ENCODE measurements at places on chromosomes 5 and 9. TPM values are rescaled to one million over a fixed set of nuclear protein-coding genes. Genes with fewer than 3 reads are reported as not detected.

DNA sequence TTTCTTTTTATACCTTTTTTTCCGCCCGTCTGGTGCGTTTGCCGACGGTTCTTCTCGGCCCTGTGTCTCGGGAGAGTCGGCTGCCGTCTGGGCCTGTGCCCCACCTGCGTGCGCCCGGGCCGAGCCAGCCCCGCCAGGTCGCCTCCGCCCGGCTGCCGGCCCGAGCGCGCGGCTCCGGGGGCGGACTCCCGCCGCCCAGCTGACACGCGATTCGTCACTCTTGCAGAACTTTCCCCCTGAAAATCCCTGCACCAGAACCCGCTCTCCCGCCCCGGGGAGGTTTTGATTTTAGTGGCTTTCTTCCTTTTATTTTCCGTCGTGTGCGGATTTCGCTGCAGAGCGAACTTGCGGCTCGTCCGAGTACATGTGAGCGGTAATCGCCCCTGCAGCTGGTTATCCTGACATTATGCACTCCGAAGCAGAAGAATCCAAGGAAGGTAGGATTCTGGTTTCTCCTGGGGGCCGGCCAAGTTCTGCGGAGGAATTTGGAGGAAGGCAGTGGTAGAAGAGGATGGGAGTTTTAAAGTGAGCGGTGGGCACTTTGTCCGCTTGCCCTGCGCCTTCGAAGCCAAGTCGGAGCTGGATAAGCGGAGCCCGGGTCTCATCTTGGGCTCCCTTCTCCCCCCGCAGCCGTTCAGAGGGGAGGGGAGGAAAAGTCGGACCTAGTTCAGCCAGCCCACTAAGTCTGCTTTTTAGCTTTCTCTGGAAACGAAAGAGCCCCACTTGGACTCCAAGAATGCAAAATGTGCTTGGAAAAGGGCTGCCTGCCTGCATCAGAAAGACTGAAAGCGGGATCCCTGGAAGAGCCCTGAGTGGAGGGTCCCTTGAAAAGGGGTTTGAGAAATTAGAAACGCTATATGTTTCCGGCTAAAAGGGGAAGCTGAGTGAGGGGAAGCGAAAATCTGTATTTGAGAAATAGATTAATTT is at the start of gene TNFAIP8:
Gene TNFAIP8 (plus strand): TSS at position 335 of the 927 bp plus-strand sequence. CDS start 72 bp downstream, at position 407.
- peak; percentile 28 for DNase-seq
- peaks cover 42% of the 10 kb centered on the region for H3K27me3 ChIP-seq
- no peaks in the 10 kb centered on the region for H3K36me3 ChIP-seq
- H3K4me3 ChIP-seq, result peak within 1 kb of the TSS; percentile 89
- H3K27ac ChIP-seq, result peak within 1 kb of the TSS; percentile 94
- H3K4me1 ChIP-seq, result peaks cover 25% of the 10 kb centered on the region

DNA sequence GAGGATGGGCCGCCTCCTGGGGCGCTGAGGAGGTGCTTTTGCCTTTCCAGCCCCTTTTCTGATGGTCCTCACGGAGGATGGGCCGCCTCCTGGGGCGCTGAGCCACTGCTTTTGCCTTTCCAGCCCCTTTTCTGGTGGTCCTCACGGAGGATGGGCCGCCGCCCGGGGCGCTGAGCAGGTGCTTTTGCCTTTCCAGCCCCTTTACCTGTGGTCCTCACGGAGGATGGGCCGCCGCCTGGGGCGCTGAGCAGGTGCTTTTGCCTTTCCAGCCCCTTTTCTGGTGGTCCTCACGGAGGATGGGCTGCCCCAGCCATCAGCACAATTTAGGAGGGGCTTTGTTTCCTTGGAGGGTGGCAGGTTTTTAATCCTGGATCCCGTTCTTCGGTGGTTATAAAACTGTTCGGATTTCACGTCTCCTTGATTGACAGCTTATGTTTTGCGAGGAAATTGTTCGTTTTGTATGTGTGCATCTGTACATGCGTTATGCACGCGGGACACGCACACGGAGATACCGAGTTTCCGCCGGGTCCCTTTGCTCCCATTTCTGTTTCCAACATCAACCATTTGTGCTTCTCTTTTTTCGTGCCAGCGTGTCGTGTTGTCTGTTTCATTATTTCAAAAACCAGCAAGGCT is 34.7 kb upstream of the SLC9A3 start:
- peak; percentile 3 for DNase-seq
- no peaks in the 10 kb centered on the region for H3K36me3 ChIP-seq
- peaks cover 12% of the 10 kb centered on the region for H3K27me3 ChIP-seq
- H3K27ac ChIP-seq, result no peak overlapping the region

DNA sequence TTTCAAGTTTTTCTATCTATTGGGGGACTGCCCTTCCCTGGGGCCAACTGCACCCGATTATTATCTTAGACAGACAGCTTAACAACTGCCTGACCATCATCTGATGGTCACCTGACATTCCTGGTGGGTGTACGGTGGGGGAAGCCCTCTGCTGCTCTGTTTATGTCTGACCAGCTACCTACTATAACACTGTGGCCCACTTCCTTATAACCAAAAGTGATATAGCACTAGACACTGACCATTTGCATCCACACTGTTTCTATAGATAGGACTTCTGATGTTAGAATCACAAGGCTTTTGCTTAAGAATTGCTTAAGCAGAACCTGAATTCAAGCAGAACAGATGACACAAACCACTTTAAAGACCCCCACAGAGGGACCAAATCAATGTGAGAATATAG is 110.5 kb upstream of the RAI14 start:
- no peak overlapping the region for H3K27ac ChIP-seq
- no peak for DNase-seq
- H3K36me3 ChIP-seq, result peaks cover 3% of the 10 kb centered on the region
- no peaks in the 10 kb centered on the region for H3K27me3 ChIP-seq
- no peak overlapping the region for H3K4me3 ChIP-seq

DNA sequence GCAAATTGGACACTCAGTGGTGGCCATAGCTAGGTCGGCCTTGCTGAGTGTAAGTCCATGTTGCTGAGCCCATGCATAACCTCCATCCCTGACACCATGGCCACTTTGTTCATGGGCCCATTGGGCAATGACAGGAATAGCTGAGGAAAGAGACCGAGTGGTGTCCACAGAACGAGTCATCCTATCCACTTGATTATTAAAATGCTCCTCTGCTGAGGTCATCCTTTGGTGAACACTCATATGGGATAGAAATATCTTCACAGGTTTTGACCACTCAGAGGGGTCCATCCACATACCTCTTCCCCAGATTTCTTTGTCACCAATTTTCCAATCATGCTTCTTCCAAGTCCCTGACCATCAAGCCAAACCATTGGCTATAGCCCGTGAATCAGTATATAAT is 63.6 kb downstream of the PPIC start:
- H3K4me3 ChIP-seq, result no peak overlapping the region
- no peak overlapping the region for H3K27ac ChIP-seq
- peaks cover 17% of the 10 kb centered on the region for H3K4me1 ChIP-seq
- no peak for DNase-seq

- peaks cover 6% of the 10 kb centered on the region for H3K27me3 ChIP-seq
- H3K27ac ChIP-seq, result no peak overlapping the region
- H3K4me3 ChIP-seq, result no peak overlapping the region
- no peaks in the 10 kb centered on the region for H3K4me1 ChIP-seq
These were observed 36.4 kb downstream of the GLT6D1 start for GRCh38 chr9:135602789-135603481.

Gene BRINP1
- 1.1 TPM for total RNA-seq

Gene COL15A1
- not detected for total RNA-seq
